Osteoblast (primary cell): ENCODE measurements at places on chromosomes 6 and 20. TPM values are rescaled to one million over a fixed set of nuclear protein-coding genes. Genes with fewer than 3 reads are reported as not detected.

DNA sequence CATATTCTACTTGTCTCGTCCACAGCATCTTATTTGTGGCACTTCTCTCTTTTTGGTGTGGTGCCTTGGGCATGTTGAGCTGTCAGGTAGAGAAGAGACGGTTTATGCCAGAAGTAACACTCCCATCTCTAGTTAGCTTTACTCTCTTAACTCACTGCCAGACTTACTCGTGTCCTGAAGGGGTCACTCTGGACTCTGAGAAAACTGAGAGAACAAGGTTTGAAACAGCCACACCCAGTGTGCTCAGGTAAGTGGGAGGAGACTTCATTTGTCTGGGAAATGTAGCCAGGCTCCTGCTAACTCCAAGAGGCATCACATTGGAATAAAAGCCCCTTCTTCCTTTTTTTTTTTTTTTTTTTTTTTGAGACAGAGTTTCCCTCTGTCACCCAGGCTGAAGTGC is 360.8 kb downstream of the QKI start:
- DNase-seq = no peak

GRCh38 chr6:41367700-41368099 is 32.3 kb downstream of the NCR2 start:
- DNase-seq = peak; percentile 85

Gene STX16
- total RNA-seq = 24.2 and 28.6 TPM in 2 replicates

DNA sequence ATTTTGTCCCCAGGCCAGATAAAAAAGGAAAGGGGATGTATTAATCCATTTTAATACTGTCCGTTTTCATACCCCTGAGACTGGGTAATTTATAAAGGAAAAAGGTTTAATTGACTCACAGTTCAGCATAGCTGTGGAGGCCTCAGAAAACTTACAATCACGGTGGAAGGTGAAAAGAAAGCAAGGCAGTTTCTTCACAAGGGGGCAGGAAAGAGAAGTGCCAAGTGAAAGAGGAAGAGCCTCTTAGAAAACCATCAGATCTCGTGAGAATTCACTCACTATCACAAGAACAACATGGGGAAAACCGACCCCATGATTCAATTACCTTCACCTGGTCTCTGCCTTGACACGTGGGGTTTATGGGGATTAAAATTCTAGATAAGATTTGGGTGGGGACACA is 152.5 kb downstream of the IBTK start:
- DNase-seq = no peak

DNA sequence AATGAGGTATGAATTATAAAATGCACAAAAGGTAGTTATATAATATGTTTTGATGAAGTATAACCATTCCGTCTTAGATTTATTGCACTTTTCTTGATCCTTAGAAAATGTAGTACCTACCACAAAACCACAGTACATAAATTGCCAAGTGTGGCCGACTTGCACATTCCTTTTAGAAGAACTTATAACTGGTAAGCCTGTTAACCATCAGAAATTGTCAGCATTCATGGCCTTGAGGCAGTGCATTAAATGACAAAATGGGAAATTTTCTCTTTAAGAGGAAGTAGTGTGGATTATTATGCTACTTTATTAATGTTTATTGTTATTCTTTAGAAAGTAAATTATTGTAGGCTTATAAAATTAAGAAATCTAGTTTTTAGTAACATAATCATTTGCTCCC is 29.6 kb downstream of the TAB2 start:
- no peak for DNase-seq

DNA sequence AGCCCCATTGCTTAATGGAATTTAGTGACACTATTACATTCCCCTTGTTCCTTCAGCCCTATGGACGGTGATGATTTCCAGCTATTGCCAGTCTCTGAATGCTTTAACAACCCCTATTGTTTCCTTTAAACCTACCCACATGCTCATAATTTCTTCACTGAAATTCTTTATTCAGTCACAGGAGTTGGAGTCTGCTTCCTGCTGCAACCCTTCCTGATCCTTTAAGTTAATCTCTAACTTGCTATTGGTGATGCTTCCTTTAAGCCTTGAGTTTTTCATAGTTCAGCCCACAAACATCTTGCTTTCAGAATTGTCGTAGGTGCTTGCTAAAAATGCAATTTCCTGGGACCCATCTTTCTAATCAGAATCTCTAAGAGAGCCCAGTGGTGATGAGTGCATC is 66.3 kb upstream of the TNFAIP3 start:
- DNase-seq = no peak

DNA sequence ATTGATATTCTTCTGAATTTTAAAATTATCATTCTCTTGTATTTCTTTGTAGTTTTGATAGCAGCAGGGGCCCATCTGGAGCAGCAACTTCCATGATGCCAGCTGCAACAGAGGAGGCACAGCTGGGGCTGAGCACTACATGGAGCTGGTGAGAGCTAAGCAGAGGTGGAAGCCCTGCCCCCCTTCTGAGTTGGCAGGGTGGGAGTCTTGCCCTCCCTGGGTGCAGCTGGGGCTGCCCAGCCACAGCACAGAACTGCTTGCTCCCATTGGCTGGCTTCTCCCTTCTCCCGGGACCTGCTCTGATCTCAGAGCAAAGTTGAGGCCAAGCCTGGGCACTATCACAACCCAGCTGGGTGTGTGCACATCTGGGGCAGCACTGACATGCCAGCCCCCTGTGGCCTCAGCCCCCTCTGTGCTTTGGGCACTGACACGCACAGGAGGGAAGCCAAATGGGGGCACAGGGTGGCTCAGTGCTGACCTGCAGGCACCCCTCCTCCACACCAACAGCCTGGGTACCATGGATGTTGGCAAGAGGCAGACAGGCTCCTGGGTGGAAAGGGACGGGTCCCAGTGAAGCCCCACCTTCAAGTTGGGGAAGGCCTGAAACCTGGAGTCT is 69.1 kb upstream of the EYA4 start:
- DNase-seq = no peak

- DNase-seq = no peak
Observed at GRCh38 chr6:146434732-146435390, 108.8 kb upstream of the RAB32 start.

- peak; percentile 79 for DNase-seq
Observed at GRCh38 chr6:89140347-89141156, 5.3 kb upstream of the PM20D2 start.

GRCh38 chr6:11804135-11804534 is 25.5 kb upstream of the ADTRP start:
- peak; percentile 72 for DNase-seq
